DMS153 (cell line): ENCODE measurements at places on chromosomes 12 and 14.

GRCh38 chr14:72264716-72265115, 332.5 kb downstream of the RGS6 start:
- DNase-seq: no peak

- DNase-seq: no peak
Measured at GRCh38 chr12:49428793-49429192, 61.5 kb downstream of the SPATS2 start.

GRCh38 chr12:79692860-79693577, 2.3 kb upstream of the PAWR start:
- DNase-seq: no peak

GRCh38 chr12:124964251-124964650, 24.7 kb downstream of the DHX37 start:
- DNase-seq: no peak

DNA sequence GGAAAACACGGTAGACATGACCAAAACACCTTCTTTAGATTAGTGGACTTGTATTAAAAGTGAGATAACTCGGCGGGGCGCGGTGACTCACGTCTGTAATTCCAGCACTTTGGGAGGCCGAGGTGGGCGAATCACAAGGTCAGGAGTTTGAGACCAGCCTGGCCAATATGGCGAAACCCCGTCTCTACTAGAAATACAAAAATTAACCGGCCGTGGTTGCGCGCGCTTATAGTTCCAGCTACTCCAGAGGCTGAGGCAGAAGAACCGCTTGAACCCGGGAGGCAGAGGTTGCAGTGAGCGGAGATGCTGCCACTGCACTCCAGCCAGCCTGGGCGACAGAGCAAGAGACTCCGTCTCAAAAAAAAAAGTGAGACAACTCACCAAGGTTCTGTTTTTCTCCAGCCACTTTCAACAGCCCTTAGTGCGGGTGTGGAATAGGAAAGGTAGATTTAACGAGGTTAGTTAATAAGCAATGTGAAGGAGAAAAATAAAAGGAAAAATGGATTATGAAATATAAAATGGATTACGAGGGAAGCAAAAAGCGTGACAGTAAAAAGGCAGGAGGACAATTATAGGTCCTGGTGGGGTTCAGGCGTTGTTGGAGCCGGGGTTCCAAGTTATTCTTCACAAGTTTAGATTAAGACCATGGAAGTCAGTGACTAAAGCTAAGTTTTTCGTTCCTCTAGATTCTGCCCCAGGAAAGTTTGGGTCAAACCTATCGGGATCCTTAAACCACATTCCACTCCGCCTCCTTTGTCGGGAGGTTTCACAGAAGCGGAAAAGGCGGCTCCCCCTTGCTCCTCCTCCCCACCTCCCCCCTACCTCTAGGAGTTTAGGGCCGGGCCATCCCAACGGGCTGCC, 534 bp downstream of the PPP2R3C start:
- DNase-seq: no peak

- DNase-seq: no peak
Measured at GRCh38 chr14:87052646-87053225, 940.2 kb downstream of the GALC start.

DNA sequence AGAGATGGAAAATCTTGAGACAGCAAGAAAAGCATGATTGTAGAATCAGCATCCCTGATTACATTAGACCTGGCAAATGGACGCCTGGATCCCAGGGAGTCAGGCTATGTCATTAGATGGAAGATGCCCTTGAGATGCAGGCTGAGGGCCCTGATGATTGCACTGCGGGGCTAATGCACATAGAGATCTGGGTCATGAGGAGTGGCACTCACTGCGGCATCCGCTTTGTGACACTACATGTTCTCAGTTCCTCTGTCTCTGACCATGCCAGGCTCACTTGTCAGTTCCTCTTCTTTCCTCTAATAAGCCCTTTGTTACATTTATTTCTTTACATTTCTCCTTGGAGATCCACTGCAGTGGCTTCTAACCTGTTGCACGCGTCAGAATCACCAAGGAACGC, 70.1 kb upstream of the GPATCH2L start:
- no peak for DNase-seq

DNA sequence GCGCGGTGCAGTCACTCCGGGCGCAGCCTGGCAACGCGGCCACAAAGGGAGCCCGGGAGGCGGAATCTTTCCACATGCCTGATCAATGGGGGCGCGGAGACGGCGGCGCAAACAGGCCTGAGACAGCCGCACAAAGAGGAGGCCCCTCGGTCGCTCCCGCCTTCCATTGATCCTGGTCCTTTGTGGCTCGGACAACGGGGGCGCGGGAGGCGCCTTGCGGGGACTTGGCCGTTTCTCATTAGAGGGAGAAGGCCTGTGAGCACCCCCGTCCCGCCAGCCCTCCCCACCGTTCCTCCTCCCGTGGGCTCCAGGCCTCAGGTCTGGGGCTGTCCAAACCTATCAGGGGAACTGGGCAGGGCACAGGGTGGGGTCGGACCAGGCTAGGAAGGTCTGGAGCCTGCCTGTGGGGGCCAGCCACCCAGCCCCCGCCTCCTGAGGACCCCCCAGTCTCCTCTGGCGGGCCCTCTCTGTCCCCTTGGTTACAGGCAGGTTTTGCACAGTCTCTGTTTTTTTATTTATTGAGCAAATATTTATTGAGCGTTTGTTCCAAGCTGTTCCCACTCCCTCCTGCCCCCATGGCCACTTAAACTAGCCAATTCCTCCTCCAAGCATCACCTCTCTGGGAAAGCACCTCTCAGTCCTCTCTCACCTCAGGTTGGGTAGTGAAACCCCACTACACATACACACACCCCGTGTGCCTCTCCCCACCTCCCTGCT, 29.0 kb upstream of the MSI1 start:
- DNase-seq: no peak

- DNase-seq: no peak
Measured at GRCh38 chr12:65840793-65841670, 16.7 kb downstream of the HMGA2 start.

DNA sequence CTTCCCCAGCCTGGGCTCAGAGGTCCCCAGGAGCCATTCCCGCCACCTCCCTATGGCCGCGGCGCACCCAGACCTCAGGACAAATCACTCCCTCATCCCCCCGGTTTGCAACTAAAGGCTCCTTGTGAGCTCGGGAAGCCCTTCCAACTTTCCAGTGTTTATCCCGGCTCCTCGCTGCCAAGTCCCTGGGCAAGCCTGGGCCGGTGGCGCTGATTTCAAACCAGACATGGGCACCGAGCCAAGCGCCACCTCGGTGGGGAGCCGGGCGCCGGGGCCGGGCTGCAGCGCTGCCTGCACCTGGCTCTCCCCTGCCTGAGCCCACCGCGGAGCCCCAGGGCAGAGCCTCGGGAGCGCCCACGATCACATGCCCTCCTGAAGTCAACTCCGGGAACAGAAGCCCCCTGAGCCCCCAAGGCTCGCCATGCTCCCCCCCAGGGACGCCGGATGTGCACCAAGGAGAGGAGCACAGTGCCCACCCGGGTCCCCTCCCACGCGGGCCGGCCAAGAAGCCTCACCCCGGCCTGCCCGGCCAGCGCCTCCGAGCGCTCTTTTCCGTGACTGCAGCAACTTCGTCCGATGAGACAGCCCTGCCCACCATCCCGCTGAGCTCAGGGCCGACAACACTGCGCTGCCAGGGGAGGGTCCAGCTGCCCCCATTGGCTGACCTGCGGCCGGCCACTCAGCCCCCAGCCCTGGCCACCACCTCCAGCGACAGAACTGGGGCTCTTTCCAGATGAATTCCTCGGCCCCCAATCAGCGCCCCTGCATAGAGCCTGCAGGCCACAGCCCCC, 50.0 kb downstream of the NCOR2 start:
- peak; percentile 82 for DNase-seq

DNA sequence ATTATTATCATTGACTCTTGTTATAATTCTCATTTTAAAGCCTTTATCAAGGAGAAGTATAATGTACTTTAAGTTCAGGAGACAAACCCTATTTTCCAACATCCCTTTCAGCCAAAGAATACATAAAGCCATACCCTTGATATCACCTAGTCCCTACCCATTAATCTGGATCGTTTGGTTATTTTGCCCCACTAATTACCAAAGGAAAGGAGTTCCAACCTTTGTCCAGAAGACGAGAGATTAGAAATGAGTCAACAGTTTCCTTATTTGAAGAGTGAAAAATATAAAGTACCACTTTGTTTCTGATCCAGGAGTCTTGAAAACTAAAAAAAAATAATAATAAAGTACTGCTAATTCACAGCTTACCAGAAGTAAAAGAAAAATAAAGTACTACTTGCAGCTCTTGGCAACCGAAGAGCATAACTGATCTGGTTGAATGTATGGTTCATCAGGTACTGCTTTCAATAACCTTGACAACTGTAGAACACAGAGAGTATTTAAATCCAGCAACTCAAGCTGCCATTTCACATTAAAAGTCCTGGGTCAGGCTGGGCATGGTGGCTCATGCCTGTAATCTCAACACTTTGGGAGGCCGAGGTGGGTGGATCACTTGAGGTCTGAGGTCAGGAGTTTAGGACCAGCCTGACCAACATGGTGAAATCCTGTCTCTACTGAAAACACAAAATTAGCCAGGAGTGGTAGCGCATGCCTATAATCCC, 33.7 kb downstream of the LIMA1 start:
- no peak for DNase-seq

DNA sequence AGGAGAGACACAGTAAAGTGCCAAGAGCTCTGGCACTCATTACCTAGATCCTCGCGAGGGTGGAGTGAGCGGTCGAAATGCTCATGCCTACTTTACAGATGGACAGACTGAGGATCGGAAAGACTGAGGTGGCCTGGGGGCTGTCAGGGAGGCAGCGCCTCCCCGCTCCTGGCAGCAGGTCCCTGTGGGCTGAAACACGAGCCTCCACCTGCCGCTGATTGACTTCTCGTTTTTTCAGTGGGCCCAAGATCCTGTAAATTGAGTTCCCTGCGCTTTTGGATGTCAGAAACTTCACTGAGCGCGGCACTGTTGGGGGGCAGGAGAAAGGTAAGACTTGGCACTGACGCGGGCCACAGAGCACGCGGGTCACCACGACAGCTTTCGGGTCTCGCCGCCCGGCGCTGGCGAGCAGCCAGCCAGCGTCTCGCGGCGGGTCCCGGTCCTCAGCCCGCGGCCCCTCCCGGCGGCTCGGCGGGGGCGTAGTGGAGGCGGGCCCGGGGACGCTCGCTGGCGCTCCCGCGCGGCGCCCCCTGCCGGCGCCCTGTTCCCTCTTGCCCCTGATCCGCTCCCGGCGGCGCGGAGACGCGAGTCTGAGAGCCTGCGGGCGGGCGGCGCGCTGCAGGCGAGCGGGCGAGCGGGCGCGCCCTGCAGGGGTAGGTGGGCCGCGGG, 552 bp upstream of the SCN8A start:
- DNase-seq: peak; percentile 34

DNA sequence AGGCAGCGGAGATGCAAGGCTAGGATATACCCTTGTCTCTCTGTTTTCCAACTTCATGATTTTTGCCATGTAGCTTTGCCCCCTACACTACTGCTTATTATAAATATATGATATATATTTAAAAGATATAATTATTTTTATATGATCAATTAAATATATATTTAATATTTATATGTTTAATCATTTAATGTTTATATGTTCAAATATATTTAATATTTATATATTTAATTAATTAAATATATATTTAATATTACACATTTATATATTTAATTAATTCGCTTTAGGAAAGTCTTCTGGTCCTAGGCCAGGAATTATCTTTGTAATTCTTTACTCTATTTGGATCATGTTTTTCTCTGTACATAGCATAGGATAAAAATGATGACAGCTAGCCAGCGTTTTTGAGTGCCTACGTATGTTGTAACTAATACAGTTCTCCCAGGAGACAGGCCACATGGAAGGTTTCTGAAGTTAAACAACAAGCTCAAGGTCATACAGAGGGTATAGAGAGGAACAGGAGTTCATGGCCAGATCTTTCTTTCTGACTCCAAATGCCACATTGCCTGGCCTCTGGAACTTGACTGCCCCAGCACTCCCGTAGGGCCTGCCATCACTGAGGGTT, 192.5 kb downstream of the KCNA5 start:
- no peak for DNase-seq

GRCh38 chr12:10214136-10214894, 1.6 kb downstream of the GABARAPL1 start:
- no peak for DNase-seq

GRCh38 chr14:20440465-20440864, 4.5 kb upstream of the KLHL33 start:
- DNase-seq: no peak

GRCh38 chr12:89344862-89345202, 7.5 kb downstream of the DUSP6 start:
- DNase-seq: no peak

DNA sequence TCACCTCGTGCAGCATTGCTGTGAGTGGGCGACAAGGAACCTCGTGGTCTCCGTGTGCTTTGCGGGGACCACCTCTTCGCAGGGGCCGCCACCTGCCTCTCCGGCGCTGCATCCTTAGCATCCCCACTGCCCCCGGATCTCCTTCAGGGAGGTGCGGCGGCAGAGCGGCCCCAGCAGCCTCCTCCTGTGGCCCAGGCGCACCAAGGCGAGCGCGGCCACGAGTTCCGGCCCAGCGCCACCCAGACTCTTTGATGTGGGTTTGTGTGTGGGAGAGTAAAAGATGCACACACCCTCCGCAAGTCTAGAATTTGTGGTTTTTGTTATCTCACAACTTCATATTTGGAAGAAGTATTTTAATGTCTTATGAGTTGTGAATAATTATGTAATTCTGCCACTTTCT, 118.8 kb upstream of the DIO3 start:
- DNase-seq: no peak

GRCh38 chr14:98259881-98260280, 1012.1 kb downstream of the BCL11B start:
- no peak for DNase-seq

DNA sequence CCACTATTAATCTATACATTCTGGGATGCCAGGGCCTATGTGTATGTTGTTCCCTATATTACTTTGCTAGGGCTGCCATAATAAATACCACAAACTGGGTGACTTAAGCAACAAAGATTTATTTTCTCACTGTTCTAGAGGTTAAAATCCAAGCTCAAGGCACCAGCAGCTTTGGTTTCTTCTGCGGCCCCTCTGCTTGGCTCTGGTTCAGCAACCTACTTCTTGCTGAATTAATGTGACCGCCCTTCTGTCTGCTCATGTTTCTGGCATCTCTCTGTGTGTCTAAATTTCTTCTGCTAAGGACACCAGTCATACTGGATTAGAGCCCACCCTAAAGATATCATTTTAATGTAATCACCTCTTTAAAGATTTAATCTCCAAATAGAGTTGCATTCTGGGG, 84.7 kb downstream of the ZNF664 start:
- DNase-seq: no peak

- no peak for DNase-seq
Measured at GRCh38 chr12:79935624-79936345, 888 bp upstream of the PPP1R12A start.

- DNase-seq: no peak
Measured at GRCh38 chr14:54053386-54053745, 96.7 kb upstream of the BMP4 start.
